Activated CD4-positive, alpha-beta T cell treated with anti-CD3 and anti-CD28 coated beads, Interleukin-2, amount 10 ng/mL, durations not matched to agents 24 days and 14 days (primary cell): ENCODE measurements at places on chromosomes 12 and 14. TPM values are rescaled to one million over a fixed set of nuclear protein-coding genes. Genes with fewer than 3 reads are reported as not detected.

CLBA1 gene
- total RNA-seq = 2.4 and 2.5 TPM in 2 replicates

GRCh38 chr12:56115329-56115728 lies 1.1 kb upstream of the RPL41 start:
- no peak for DNase-seq

TTC8 gene
- total RNA-seq = 3.4 and 4.2 TPM in 2 replicates

GRCh38 chr14:35285168-35286002 lies 6.8 kb upstream of the PSMA6 start:
- peak; percentile 76 for DNase-seq

DNA sequence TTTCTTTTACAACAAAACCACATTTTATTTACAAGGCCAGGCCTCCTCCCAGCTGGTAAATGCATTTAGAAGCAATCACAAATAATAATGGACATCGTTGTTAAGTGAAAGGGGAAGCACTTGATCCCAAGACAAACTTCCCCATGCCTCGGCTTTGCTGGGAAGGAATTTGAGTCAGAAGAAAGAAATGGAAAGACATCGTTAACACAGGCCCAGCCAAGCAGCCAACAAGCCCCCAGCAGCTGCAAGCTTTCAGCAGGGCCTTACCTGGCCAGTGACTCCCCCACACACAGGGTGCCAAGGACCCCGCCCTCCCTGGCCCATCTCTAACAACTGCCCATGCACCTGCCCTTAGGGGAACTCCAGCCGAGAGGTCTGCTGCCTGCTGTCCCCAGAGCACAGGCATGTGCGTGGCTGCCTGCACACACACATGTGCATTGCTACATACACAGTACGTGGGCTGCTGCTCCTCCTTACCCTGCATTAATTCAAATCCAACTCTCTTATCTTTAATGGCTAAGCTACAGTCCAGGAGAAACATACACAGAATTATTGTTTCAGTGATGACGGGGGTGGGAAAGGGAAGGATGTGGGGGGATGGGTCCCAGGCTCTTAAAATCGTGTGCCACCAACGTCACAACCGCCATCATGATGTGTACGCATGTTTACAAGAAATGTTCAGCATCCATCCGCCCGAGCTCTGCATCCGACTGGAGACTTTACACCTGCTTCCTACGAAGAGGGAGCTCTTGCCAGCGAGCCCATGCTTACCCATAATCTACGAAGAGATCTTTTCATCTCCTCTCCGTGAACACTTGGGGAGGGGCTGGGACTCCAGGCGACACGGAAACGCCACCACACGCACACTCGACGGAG lies 9.8 kb downstream of the BCL11B start:
- peak; percentile 95 for DNase-seq

- DNase-seq = no peak
Observed at GRCh38 chr12:109752117-109753053, 38.8 kb downstream of the FAM222A start.

- no peak for DNase-seq
Observed at GRCh38 chr12:8655421-8655820, 7.2 kb downstream of the MFAP5 start.

DNA sequence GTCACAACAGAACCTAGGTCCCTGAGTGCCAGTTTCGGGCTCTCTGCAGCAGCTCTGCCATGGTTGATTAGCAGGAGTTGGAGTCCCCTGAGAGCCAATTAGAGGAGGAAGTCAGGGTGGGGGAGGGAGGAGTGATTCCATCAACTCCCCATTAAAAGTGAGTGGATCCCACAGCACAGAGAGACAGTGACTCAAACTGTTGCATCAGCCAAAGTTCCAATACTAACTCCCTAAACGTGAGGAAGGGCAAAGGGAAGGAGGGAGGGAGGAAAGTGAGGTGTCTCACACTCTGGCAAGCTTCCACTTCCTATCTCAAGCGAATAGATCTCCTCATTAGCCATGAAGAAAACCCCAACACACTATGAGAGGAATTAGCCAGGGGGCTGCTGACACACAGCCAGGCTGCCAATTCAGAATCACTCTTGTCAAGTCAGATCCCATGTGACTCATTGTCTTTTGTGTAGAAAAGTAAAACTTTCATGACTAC lies 23.6 kb downstream of the OR11H4 start:
- no peak for DNase-seq

ABHD12B gene
- total RNA-seq = not detected in 2 replicates

DNA sequence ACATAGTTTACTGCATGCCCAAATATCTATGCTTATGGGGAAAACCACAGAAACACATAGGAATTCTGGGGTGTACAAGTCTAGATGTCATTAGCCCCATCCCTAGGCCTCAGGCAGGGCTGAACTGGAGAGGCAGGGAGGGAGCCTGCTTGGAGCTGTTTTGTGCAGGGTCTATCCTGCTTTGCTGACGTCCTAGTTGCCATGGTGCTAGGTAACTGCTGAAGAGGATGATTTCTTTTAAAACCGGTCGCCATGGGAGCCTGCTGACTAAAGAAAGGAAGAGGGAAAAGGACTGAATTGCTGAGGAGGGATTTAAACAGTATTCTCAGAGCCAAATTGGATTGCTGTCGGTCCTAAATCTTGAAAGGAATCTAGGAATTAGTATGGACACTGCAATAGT lies 10.7 kb downstream of the GPR19 start:
- DNase-seq = no peak

FAM181A gene
- total RNA-seq = not detected in 2 replicates

HCAR2 gene
- 0.26 and 0.47 TPM in 2 replicates for total RNA-seq

ACADS gene
- 11.7 and 12.8 TPM in 2 replicates for total RNA-seq
